Activated naive CD4-positive, alpha-beta T cell treated with anti-CD3 and anti-CD28 coated beads for 36 hours (primary cell): ENCODE measurements at places on chromosomes 4 and X.
A peak's percentile ranks its signal among the peaks of the same experiment; 100 is the strongest.

DNA sequence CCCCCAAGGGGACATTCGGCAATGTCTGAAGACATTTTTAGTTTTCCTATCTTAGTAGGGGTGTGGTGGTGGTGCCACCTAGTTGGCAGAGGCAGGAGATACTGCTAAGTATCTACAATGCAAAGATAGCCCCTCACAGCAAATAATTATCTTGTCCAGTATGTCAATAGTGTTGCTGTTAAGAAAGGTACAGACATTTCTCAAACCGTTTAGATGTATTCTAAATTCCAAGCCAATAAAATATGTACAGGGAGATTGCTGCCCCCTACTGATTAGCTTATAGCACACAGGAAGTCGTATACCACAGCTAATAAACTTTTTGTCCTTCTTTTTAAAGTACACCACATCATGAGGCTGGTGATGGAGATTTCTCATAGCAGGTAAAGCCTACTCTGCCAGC is 260.5 kb downstream of the TMA16 start:
- DNase-seq: no peak

GRCh38 chr4:185879666-185880312 is 67.8 kb upstream of the SORBS2 start:
- no peak for DNase-seq

GRCh38 chr4:156098805-156099204 is 145.1 kb upstream of the CTSO start:
- no peak for DNase-seq

GRCh38 chr4:106806158-106806797 is 229.8 kb downstream of the DKK2 start:
- no peak for DNase-seq

DNA sequence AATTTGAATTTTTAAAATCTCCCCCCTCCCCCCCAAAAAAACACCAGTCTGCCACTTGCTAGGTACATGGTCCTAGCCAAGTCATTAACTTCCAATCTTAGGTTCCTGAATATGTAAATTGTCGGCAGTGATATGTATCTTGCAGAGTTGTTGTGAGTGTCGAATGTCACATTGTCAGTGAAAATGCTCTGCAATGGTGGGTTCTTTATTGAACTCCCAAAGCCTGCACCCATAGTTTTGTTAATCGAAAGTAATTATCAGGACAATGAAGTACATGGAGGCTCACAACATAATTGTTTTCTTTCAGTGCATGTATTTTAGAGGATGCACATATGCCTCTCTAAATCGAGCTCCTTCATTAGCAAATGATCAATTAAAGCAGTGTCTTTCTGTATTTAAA is 185.6 kb upstream of the S100G start:
- no peak for DNase-seq

GRCh38 chr4:89658701-89659024 is 178.3 kb downstream of the SNCA start:
- DNase-seq: no peak

DNA sequence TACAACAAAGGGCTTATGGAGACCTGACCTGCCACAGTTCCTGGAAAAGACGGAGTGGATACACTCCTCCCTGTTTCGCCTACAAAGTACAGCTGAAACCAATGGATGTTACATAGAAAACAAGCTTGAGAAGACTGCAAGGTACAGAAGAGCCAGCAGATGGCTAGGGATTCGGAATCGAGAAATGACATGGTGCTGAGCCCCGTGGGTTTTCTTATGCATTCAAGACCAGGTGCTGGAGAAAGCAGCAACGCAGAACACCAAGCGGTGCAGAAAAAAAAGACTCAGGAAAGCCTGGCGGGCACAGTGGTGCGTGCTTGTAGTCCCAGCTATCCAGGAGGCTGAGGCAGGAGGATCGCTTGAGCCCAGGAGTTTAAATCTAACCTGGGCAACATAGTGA is 13.8 kb downstream of the TIMM17B start:
- DNase-seq: no peak

GRCh38 chr4:125735102-125735501 is 420.3 kb downstream of the FAT4 start:
- no peak for DNase-seq

DNA sequence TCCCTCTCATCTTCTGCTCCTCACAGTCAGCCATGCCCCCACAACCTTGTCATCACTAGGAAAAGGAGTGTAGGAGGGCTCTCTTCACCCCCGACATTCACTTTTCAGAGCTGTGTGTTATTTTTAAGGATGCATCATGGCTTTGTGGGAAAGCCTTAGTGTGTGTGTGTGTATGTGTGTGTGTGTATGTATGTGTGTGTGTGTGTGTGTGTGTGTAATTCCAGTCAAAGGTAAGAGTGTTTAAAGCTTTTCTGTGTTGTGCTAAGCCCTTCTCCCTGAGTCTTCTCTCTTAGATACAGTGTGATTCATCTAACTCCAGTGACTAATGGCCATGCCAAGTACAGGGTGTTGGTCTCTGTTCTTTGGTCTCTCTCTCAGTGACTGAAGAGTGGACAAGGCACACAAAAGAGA is 76.6 kb downstream of the CHIC2 start:
- no peak for DNase-seq

GRCh38 chr4:48970471-48970921 is 15.6 kb upstream of the CWH43 start:
- no peak for DNase-seq

GRCh38 chrX:139297638-139298037 is 232.9 kb upstream of the F9 start:
- no peak for DNase-seq

DNA sequence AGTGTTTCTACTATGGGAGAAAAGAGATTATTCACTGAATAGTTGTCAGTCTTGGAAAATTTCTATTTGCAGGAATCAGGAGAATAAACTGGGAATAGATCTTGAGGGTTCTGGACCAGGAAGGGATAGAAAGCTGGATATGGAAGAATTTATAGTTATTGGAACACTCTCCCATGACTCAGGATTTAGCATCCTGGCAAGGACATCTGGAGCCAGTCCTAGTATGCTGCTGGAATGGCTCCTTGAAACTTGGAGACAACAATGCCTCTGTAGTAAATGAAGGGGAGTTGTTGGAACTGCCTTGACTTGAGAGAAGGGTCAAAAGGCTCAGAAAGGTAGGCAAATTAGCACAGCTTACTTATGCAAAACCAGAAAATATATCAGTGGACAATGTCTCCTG is 23.5 kb upstream of the THOC2 start:
- DNase-seq: no peak

DNA sequence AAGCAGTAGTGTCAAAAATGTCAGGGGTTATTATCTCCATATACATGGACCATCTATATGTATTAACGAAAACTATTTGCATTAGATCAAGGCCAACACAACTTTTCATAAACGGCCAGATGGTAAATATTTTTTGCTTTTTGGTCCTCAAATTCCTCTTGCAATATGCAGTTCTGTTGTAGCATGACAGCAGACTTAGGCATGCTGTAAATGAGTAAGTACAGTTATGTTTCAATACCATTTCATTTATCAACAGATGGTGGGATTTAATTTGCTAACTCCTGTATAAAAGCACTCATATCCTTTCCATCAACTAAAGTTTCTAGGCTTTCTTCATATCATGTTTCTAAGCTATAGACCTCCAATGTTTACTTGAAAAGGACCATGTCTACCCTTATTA is 208.1 kb downstream of the ANKRD50 start:
- DNase-seq: no peak

- no peak for DNase-seq
These were observed 7.3 kb downstream of the CDKL2 start for GRCh38 chr4:75623026-75623425.

GRCh38 chr4:23860919-23861318 is 28.9 kb downstream of the PPARGC1A start:
- no peak for DNase-seq

- no peak for DNase-seq
These were observed 112.0 kb upstream of the PABPC4L start for GRCh38 chr4:134313591-134313990.

DNA sequence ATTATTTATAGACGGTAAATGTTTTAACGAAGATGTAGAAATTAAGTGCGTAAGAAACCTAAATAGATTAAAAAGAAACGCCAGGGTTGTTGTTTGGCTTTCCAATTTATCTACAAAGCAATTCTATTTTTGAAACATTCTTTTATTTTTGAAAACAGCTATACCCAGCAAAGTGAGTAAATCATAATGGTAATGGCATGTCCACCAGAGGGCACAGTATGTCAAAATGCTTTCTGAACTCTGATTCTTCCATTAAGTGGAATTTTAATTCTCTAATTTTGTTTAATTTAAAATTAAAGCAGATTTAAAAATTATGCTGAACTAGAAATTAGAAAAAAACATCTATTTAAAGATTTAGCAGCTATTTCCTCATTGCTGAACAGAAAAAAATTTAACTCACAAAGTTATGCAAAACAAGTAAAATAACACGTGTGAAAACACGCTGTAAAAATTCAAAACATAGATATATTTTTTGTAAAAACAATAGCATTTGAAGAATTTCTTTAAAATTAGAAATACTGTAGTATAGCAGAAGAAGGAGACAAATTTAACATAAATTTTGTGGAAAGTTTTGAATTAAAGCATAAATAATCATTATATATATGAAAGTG is 26.5 kb downstream of the RASSF6 start:
- no peak for DNase-seq

DNA sequence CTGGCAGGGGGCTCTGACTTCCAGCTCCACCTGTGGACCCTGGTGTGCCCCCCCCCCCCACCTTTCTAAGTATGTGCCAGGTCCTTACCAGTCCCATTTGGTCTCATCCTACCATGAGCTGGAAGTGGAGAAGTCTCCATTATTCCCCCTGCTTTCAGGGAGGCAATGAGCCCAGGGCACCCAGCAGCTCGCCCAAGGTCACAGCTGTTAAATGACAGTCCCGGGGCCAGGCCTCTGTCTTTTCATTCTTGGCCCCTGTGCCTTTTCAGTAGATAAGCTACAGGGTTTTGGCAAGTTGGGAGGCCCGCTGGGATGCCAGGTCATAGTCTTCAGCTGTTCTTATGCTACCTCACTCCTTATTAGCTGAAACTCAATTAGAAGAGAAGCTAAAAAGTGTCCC is 249.1 kb downstream of the EVC2 start:
- no peak for DNase-seq

- DNase-seq: no peak
These were observed 127.9 kb upstream of the AMOT start for GRCh38 chrX:112968351-112969133.

DNA sequence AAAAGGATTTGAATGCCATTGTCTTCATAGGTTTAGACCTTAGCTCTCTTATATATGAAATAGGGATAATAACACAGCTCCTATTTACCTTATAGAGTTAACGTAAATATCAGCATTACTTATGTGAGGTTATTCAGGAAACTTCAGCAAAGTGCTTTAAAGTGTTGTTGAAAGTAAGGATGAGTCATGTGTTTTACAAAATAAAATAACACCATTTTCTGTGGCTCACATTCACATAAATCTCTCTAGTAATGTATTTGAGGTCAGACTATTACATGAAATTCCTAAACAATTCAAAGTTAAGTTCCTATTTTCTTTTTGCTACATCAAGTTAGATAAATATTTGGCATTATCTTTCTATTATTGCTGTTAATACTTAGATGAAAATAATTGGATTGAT is 2.9 kb downstream of the GNRHR start:
- DNase-seq: no peak

- no peak for DNase-seq
These were observed 142.3 kb downstream of the PDGFC start for GRCh38 chr4:156829201-156829873.

- DNase-seq: peak; percentile 37
These were observed 123.2 kb upstream of the FAM9C start for GRCh38 chrX:13167481-13168231.

- no peak for DNase-seq
These were observed 21.0 kb downstream of the MAN2B2 start for GRCh38 chr4:6595897-6596537.

DNA sequence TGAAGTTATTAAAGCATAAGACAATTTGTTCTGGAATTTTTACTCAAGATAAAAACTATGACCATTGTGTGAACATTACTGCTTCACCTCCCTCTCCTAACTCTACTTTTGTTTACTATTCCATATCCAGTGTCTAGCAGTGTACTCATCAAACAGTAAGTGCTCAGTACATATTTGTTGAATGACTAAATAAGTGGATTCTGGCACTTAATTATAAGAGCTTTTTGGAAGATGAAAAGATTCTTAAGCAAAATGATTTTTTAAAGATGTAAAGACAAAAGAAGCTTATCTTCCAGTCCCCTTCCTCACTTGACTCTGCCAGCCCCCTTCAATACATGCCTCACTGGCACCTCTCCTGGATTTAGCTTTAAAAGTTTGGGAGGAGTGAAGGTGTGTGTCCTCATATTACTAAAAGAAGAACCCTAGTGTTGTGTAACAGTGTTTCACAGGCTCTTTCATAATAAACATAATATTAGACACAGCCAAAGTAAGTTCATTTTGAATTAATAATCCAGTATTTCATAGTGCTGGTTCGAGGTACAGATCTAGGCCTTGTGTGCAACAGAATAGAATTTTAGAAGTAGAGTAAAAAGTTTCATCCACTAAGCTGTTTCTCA is 53.0 kb downstream of the GAB1 start:
- no peak for DNase-seq

GRCh38 chrX:10119399-10119990 is 37.3 kb upstream of the CLCN4 start:
- DNase-seq: peak; percentile 74

- DNase-seq: no peak
These were observed 62.5 kb upstream of the MCUB start for GRCh38 chr4:109497511-109497910.

GRCh38 chrX:101210630-101211029 is 9.0 kb upstream of the DRP2 start:
- DNase-seq: no peak

- no peak for DNase-seq
These were observed 183.4 kb downstream of the PPP3CA start for GRCh38 chr4:101163936-101164335.

DNA sequence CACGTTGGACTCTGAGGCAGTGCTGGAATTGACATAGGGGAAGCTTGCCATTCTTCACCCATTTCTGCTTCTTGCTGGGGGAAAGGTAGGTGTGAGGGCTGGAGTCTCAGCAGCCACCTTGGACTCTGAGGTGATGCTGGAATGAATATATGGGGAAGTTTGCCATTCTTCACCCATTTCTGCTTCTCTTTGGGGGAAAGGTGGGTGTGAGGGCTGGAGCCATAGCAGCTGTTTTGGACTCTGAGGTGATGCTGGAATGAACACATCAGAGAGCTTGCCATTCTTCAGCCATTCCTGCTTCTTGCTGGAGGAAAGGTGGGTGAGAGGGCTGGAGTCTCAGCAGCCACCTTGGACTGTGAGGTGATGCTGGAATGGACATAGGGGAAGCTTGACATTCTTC is 115.1 kb downstream of the CRLF2 start:
- DNase-seq: no peak

GRCh38 chr4:129455482-129455881 is 359.5 kb downstream of the C4orf33 start:
- no peak for DNase-seq

DNA sequence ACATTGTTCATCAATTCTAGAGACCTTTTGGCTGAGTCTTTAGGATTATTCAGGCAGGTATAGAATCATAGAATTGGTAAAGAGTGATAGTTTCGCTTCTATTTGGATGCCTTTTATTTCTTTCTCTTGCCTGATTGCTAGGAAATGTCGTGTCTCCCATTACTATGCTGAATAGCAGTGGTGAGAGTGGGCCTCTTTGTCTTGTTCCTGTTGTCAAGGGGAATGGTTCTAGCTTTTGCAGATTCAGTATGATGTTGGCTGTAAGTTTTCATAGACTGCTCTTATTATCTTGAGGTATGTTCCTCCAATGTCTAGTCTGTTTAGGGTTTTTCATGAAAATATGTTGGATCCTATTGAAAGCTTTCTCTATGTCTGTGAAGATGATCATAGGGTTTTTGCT is 200.2 kb upstream of the PABPC4L start:
- DNase-seq: no peak
